ENCODE measurements at places on chromosomes 5 and 9. TPM values are rescaled to one million over a fixed set of nuclear protein-coding genes. Genes with fewer than 3 reads are reported as not detected.

DNA sequence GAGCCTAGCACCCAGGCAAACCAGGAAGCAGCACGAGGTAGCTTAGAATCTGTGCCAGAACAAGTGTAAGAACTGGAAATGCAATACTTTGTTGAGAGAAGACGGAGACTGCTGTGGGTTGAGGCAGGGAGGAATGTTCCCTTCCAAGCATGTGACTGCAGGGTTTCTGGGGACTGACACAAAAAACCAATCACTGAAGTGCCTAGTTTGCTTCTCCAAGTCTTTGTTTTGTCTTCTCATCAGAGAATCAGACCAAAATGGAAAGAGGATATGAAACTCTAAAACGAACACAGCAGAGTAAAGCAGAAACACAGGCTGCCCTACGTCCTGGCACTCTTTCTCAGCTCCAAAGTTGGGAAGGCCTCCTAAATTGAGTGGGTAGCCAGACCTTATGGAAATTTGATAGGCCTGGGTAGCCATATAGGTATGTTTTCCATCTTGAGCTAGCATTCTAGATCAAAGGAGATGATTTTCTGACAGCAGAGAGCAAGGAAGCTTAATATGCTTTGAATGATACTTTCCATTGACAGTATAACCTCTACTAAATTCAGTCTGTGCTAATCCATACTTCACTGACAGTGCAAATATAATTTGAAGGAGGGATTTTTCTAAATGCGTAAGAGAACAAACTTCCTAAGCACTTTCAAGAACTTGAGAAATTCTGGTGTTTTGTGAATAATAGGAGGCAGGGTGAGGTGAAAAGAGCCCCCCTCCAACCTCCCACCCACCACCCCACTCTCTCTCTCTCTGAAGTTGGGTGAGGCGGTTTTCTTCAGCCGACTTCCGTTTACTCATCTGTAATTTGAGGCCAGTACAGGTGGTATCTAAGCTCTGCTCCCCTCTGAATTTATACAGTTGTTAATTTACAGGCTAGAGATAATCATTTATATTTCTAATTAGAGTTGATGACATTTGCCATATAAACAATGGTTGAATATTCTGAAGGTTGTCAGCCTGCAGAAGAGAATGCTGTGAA, 5.5 kb downstream of the ADRB2 start:
- DNase-seq = peak; percentile 64

GRCh38 chr9:23887781-23888180, 61.7 kb upstream of the ELAVL2 start:
- no peak for DNase-seq

- DNase-seq = no peak
Observed at GRCh38 chr5:93578813-93579691, 2.0 kb downstream of the NR2F1-AS1 start.

GRCh38 chr5:131634238-131634637, 791 bp downstream of the RAPGEF6 start:
- no peak for DNase-seq

DNA sequence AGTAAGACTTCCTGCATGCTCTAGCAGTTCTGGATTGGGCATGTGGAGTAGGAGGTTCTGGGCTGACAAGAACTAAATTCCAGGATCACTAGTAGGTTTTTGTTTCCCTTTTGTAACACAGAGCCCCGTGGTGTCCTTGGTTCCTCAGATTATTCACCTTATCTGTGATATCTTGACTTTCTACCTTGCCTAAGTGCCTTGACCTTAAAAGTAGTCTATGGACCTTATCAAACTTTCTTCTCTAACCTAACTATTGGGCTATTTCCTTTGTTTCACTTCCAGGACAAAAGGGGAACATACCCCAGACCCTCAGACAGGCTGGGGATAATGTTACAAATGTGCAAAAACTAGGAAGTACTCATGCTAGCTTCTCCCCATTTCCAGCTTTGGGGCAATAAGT, 595.3 kb downstream of the PSAT1 start:
- no peak for DNase-seq

- no peak for DNase-seq
Observed at GRCh38 chr5:65923339-65923738, 3.0 kb upstream of the ERBIN start.

DNA sequence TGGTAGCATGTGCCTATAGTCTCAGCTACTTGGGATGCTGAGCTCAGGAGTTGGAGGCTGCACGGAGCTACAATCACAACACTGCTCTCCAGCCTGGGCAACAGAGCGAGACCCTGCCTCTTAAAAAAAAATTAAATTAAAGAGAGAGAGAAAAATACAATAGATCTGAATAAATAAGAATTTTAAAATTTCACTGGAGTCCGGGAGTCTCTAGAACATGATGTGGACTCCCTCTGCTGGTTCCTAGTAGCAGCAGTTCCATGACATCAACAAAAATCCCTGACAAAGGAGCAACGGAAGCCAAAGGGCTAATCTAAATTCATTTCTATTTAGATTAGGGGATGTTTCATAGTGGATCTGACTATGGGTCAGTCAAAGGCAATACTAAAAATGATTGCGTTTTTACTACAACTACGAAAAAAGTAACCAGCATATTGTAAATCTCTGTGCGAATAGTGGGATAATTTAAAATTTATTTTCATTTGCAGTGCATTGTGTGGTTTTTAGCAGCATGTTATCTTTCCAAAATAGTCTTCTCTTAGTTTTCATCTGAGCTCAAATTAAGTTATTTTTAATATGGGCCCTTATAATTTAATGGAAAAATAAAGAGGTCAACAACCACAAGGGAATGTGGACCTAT, 6.7 kb downstream of the INIP start:
- DNase-seq = no peak

DNA sequence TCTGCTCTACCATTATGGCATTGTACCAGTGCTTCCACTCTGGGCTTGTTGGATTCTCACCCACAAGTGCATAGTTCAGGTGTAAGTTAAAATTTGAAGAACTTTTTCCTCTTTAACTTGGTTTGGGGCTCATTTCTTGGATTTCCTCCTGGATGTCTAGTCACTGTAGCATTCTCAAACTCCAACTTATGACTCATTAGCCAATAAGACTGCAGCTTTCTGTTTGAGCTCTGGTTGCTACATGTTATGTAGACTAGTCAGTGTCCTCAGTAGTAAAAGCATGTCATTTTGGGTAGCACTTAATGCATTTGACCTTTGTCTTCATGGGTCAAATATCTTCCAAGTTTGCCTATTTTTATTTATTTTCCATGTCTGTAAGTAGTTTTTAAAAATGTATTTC, 790.8 kb downstream of the BRINP1 start:
- DNase-seq = no peak

DNA sequence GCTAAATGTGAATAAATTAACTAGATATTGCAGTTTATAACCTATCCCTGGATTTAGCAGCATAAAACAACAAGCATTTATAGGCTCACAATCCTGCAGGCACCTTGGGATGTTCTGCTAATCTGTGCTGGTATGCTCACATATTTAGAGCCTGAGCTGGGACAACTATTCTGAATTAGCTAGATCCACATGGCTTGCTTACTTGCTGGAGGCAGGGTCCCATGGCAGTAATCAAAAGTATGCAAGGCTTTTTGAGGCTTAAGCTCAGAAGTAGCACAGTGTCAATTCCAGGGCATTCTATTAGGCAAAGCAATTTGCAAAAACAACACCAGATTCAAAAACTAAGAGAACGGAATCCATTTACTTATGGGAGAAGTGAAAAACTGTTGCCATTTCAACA, 745.0 kb upstream of the ACO1 start:
- DNase-seq = no peak

DNA sequence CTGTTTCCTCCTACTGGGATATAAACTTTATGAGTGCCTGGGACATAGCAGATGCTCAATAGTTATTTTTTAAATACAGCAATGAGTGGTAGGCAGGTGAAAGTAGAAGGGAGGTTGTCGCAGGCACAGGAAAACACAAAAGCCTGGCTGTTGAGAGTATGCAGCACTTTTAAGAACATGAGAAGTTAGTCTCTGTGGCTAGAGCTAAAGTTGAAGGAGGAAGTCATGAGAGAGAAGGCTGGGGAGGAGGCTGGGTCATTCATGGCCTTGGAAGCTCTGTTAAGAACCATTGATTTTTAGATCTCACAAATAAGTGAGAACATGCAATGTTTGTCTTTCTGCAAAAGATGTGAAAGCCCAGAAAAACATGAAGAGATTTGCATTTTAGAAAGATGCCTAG, 126.7 kb downstream of the PRKACG start:
- no peak for DNase-seq

GRCh38 chr5:77444356-77444755, 47.8 kb downstream of the WDR41 start:
- DNase-seq = no peak

GRCh38 chr9:96183751-96184150, 118.2 kb downstream of the HSD17B3 start:
- DNase-seq = no peak

- peak; percentile 64 for DNase-seq
Observed at GRCh38 chr9:130292106-130292505, 26.5 kb downstream of the HMCN2 start.

DNA sequence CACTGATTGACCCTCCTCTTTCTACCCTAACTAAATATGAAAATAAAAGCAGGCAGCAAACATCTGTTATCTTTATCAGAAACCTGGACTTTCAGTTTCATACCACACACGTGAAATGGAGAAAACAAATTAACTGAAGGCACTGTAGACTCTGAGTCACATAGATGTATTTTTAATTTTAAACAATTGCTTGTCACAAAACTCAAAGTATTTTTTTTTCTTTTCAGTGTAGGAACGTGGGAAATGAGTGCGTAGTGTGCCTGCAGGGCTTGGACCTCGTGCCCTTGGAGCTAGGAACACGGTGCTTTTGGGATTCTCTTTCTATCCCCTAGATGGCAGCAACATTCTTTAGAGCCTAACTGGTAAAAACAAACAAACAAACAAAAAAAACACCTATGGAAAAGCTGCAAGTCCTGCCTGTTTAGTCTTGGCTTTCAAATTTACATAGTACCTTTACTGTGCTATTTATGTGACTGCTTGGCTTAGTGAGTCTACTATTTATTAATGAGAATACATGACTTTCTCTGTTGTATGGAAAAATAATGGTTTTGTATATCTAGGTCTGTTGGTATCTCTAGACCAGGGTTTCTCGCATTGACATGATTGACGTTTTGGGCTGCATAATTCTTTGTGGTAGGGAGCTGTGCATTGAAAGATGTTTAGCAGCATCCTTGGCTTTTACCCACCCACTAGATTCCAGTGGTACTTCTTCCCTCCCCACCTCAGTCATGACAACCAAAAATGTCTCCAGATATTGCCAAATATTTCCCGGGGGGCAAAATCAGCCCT, 16.8 kb upstream of the ACTBL2 start:
- DNase-seq = no peak

GRCh38 chr9:99076483-99077171, 28.3 kb upstream of the TGFBR1 start:
- no peak for DNase-seq

DNA sequence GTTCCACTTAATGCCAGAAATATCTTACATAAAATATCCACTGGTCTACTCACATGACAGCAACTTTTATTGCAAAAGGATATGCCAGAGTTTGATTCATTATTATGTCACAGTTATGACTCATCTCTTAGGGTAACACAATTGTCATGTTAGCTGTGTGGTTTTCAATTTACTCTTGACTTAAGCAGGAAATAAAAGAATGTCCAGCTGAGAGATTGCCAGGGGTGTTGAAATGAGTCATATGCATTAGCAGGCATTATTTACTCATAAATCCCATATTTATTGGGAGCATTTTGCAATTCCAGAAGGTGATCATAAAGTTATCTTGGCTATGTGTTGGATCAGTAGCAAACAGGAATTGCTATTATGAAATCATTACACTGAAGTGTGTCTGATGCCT, 1164.6 kb upstream of the CDH18 start:
- DNase-seq = no peak

- DNase-seq = no peak
Observed at GRCh38 chr5:95826949-95827891, 4.7 kb upstream of the GLRX start.

DNA sequence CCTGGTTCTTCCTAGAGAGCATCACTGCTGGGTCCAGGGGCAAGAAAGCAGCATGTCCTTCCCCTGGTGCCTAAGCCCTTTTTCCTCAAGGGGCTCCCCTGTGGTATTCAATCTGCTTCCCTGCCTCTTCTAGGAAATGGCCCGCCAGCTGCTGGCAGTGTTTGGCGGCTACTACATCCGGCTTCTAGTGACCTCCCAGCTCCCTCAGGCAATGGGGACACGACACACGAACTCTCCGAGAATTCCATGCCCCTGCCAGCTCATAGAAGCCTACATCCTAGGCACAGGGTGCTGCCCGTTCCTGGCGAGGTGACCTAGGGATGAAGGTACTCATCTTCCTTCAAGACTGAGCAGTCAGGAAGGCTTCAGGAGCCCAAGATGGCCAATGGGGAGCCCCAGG, 14.6 kb downstream of the TEX53 start:
- no peak for DNase-seq

DNA sequence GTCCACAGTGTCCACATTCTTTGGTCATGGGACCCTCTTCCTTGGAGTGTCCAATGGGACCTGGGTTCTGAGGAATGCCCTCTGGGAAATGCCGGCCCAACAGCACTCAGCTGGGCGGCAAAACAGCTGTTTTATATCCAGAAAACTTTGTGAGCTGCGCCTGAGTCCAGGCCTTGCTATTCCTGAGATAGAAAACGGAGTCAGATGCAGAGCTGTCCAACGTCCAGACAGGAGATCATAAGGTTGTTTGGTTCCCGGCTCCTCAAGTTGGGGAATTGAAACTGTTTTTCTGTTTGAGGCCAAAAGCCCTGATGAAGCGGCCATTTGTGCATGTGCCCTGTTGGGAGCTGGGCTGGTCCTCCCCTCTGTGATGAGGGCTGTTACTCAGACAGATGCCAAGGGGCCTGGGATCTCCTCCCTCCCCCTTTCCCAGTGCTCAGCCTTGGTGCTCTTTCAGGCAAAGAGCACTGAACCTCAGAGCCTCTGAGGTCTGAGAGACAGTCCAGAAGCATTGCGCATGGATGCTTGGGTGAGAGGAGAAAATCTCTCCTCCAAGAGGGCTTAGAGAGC, 66.6 kb upstream of the GARNL3 start:
- no peak for DNase-seq

DNA sequence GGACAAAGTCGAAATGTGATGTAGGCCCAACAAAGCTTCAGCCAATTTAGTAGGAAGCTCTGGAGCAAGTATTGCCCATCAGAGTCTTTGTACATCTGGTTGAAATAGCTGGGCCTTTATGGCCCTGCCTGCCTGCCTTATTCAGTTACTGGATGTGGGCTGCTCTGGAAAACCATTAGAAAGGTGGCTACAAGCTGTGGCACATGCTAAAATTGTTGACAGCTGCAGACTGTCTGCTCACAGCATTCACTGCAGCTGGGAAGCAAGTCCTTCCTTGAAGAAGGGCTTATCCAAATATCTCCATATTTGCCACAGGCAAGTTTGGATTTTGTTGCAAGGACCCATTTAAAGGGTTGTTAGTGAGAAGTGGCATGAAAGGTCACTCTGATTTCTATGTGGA, 24.4 kb downstream of the SMIM15 start:
- DNase-seq = no peak

GRCh38 chr5:143074414-143074996, 304.3 kb downstream of the ARHGAP26 start:
- DNase-seq = no peak

GRCh38 chr9:81578606-81579005, 110.7 kb downstream of the TLE1 start:
- no peak for DNase-seq

Gene STX17
- 34.4 TPM for total RNA-seq

Gene ERGIC1
- 108 TPM for total RNA-seq

Gene LEAP2
- total RNA-seq = 0.52 TPM

Gene CCT5
- 329 TPM for total RNA-seq

Gene EQTN
- not detected for total RNA-seq

Gene GFI1B
- total RNA-seq = not detected

Gene SCGB3A2
- not detected for total RNA-seq

Gene HRCT1
- total RNA-seq = not detected

Gene OCLN
- 0.49 TPM for total RNA-seq

Gene SPATA6L
- not detected for total RNA-seq

Gene PRR16
- 2.6 TPM for total RNA-seq
